Stimulated activated CD4-positive, alpha-beta T cell treated with anti-CD3 and anti-CD28 coated beads, Interleukin-1b, Interleukin-23, amount 100 ng/mL, for 24 hours (primary cell): ENCODE measurements at places on chromosomes 7 and 10.

DNA sequence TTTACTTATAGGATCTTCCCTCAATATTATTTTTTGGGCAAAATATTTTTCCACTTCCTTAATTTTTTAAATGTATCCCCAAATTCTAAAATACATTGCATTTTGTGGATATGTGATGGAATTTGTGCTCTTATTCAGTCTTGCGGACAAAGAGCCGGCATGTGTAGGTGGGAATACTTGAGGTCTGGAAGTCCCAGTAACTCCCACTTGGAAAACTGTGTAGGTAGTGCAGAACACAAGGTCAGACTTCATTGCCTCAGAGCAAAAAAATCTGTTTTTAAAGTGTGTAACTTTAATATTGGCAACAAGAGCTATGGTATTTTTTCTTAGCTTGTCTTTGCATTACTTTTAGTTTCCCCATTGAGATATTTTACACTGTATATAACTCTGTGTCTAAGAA lies 68.5 kb upstream of the SEMA3A start:
- no peak for DNase-seq

DNA sequence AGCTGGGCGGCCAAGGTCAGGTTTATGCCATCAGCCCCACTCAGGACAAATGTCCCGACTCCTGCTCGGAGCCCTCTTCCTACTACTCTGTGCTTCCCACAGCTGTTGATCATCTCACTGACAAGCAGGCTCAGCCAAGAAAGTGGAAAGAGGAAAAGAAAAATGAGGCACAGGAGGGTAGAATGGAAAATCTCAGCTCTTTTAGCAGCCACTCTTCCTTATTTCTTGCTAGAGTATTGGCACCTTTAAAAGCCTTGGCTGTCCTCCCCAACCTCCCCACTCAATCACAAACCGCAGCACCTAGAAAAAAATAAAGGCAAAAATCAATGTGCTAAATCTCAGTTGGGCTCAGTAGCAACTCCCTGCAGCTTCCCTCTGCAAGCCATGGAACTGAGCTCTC lies 35.3 kb upstream of the AGK start:
- DNase-seq, result no peak

DNA sequence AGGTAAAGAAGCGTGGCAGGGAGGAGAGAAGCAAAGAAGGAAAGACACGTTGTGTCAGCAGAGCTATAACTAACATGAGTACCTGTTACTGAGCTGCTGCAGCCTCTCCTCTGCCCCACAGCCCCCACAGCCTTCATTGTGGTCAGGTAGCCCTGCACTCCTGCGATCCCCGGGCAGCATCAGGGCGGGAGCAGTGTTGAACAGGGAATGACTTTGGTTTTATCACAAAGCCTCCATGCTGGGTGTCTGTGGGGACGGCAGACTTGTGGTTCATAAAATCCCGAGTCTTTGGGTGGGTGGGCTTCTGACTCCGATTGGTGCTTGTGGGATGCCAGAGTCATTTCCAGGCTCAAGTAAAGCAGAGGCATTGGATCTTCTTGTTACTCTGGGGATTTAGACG lies 14.8 kb upstream of the PRKAG2 start:
- DNase-seq, result no peak

GRCh38 chr7:31074120-31074383 lies 21.9 kb downstream of the ADCYAP1R1 start:
- DNase-seq, result no peak

GRCh38 chr7:94856643-94857042 lies 50.8 kb upstream of the PPP1R9A start:
- DNase-seq, result no peak

DNA sequence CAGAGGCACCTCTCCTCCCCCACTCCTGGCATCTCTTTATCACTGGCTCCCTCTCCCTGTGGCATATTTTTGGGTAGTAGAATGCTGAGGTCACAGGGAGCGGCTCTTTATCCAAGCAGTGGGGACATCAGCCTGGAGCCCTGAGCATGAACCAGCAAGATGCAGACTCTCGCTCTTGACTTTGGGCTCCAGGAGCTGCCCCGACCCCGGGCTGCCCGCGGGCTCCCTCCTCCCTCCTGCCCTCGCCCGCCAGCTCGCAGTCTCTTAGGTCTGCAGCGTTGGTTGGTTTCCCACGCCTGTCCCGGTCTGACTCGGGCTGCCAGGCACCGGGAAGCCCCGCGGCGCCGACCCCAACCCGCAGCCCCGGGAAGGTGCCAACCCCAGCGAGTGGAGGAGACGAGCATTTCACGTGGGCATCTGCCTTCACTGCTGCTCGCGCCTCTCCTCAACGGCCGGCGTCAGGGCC lies 1.3 kb downstream of the INSYN2A start:
- DNase-seq, result no peak

GRCh38 chr10:33573606-33574005 lies 239.1 kb upstream of the NRP1 start:
- DNase-seq, result no peak

DNA sequence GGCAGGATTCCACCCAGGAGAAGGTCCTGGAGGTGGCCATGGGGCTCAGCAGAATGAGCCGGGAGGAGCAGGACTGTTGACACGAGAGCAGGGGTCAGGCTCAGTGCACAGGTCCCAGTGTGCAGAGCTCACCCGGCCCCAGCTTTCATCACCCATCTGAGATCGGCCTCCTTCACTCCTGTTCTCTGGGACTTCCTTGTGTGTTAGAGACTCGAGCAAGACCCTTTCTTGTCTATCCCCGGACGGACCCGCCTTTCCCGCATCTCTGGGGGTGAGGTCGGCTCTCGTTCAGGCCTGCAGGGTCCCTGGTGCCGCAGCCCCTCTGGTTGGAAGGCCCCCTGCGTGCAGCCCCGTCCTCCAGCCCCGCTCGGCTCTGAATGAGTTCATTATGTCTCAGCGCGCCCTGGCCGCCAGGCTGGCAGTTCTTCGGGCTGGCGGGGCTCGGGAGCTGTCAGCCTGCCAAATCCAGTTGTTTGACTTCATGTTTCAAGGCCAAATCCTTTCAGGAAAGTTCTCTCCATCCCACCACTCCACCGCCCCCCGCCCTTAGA lies 127.9 kb downstream of the LHPP start:
- no peak for DNase-seq

DNA sequence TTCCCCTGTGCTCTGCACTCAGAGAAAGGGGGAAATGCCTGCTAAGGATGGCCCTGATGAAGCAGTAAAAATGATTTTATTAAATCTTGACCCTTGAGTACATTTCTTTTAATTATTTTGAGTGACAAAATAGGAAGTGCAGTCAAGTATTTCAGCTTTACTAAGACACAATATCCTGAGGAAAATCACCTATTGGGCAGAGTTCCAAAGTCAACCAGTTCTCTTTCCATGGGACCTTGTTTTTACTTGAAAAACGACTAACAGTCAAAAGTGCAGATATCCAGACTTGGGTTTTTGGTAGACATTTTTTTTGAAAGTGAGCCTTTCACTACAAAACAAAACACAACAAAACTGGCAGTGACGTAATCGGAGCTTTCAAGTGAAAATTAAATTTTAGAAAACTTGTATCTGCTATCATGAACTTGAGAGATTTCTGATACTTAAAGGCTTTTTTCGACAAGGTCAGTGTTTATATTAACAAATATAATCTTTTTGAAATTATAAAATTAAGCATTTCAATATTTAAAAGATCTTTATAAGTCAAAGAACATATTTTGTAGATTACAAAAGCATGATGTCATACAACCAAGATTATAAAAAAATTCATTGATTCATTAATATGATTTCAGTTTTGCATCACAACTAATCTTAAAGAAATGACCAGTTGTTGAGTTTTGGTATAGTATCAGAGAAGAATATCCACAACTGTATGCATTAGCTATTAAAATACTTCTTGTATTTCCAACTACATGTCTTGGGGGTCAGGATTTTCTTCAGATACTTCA lies 513.8 kb upstream of the AKR1E2 start:
- DNase-seq, result no peak

DNA sequence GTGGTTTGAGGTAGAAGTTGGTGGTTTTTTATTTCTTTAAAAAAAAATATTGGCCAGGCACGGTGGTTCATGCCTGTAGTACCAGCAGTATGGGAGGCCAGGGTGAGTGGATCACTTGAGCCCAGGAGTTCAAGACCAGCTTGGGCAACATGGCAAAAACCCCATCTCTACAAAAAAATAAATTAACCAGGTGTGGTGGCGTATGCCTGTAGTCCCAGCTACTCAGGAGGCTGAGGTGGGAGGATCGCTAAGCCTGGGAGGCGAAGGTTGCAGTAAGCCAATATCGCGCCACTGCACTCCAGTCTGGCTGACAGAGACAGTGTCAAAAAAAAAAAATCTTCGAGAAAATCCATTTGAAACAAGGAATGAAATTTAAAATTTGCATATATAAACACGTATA lies 1.1 kb downstream of the IL2RA start:
- DNase-seq, result no peak

DNA sequence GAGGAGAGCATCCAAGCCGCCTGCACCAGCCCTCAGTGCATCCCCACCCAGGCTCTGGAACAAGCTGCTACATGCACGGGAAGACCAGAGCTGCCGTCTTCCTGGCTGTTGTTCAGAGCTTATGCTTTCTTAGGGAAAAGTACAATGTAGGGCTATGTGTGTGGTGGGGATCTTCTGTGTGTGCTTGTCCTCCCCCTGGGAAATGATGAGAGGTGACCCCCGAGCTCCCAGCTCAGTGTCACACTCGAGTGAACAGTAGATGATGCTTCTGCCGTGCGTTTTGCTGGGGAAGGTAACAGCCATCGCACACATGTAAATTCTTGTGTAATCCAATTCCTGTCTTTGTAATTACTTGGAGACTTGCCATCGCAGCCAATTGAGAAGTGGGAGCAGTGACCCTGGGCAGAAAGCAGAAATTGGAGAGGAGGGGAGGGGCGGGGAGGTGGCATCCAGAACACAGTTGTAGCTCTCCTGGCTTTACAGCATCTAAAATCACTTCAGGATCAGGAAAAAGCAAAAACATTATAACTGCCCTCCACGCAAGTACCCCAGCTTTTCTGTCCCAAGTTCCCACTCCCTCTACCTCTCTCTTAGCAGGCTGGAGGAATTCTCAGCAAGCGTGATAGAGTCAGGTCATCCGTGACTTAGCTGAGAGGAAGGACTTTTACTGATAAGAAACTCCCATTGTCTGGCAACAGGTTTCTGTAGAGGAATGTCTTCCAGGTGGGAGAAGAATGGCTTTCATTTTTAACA lies 149.6 kb downstream of the TCF7L2 start:
- no peak for DNase-seq

- DNase-seq, result no peak
Observed at GRCh38 chr7:147586526-147586925, 1004.0 kb upstream of the C7orf33 start.

GRCh38 chr10:133528845-133529575 lies 1.8 kb downstream of the CYP2E1 start:
- DNase-seq, result no peak

- DNase-seq, result no peak
Observed at GRCh38 chr10:60170250-60170649, 219.4 kb downstream of the ANK3 start.

DNA sequence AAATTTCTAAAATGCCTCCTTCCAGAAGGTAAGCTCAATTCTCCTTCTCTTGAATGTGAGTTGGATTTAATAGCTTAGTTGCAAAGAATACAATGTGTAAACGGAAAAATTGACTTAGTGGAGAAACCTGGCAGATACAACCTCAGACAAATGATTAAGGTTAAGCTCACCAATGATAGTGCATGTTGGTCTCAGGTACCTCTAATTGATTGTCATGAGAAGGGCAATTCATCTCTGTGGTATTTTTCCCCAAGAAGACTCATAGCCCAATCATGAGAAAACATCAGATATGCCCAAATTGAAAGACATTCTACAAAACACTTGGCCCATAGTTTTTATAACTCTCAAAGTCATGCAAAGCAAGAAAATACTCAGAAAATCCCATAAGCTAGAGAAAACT lies 36.2 kb upstream of the TMEM106B start:
- DNase-seq, result no peak

DNA sequence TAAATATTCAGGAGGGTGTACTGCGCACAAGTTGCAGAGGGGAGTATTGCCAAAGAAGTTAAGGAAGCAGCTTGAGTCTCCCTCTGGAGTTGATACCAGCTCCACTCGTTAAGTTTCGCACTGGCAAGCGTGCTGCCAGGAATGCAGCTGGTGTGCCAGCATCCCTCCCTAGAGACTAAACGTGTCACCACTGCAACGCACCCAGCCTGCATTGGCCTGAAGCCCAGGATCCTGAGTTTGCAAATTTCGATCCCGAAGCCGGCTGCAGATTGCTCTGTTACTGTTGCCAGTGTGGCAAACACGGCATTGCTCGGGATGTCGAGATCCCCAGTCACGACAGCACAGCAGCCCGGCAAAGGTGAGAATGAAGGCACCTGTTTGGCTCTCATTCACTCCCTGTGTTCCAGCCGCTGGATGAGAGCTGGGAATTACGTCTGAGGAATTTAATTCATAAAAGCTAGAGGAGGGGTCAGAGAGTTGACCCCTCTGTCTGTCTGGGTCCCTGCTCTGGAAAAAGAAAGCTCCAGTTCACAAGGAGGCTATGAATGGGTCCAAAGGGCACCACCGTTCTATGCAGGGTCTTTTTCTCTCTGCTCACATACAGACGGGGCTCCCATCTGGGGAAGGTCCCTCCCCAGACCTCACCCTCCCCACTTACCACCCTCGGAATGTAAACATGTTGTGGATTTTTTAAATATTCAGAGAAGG lies 61.0 kb downstream of the NRP1 start:
- DNase-seq, result no peak

DNA sequence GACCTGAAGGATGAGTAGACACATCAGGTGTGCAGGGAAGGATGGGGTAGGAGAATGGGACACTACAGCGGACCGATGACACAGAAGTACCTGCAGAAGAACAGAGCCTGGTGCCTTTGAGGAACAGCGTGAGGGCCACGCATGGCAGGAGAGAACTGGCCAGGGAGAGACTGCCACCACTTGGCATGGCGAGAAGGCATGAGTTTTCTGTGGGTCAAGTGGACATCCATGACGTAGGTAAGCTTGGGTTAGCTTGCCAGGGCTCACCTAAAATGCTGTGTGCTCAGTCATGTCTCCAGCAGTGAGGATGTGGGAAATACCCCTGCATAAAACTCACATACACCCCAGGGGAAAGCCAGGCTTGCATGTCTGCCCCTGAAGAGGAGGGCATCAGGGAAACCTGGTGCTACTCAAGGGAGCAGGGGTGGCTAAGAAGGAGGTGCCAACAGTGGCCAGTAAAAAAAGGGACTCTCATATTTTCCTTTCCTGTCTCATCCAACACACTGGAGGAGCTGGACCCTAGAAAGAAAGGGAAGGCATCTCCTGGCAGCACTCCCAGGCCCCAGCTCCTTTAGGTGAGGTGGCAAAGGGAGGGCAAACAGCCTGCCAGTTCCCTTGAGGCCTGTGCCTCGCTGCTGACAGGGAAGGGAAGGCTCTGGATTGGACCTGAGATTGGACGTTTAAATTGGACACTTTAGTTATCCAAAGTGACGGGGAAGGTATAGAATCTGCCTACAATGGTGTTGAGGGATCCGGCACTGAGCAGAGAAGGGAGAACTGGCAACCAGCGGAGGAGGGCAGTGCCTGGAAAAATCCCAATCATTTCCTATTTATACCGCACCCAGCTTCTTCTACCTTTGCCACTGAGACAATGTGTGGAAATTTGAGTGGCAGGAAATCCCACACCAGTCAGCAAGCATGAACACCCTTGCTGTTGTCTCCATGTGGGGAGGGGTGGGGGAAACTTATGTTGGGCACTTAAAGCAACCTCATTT lies 255.7 kb downstream of the GLI3 start:
- DNase-seq, result no peak
